ENCODE measurements at places on chromosomes 12 and 14. TPM values are rescaled to one million over a fixed set of nuclear protein-coding genes. Genes with fewer than 3 reads are reported as not detected.
A peak's percentile ranks its signal among the peaks of the same experiment; 100 is the strongest.

DNA sequence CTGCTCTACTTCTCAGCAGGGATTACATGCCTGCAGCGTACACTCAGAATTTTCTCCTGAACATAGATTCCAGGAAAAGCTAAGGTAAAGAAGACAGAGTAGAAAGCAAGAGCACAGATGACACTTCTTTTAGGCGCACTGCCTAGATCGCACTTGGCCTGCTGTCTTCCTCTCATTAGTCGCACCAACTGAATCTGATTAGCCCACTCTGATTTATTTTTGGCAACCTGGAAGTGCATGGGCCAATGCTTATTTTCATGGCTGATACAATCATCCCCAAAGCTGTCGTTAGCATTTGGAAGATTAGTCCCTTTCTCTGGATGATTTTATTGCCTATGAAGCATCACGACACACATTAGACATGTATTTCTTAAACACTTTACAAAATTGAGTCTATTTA is 152.5 kb downstream of the PTPRO start:
- DNase-seq: no peak

DNA sequence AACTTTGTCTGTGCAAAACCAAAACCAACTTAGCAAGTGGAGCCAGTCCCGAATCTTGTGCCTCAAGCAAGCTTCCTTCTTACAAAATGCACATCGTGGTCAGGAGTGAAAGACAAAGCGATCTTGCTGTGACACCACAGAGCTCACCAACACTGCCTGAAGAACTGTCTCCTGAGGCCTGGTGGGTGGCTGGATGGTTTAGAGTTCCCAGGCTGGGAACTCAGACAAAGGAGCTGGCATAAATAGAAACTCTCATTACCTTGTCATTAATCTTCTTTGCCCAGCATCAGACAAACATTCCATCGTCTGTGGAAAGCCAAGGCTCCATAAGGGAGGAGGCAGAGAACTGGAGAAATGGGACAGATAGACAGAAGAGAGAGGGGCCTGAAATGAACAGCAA is 144.8 kb downstream of the KCNA5 start:
- no peak for DNase-seq

- DNase-seq: no peak
Measured at GRCh38 chr14:94868772-94869072, 98.8 kb upstream of the GSC start.

- DNase-seq: no peak
Measured at GRCh38 chr12:89789862-89790261, 81.2 kb upstream of the ATP2B1 start.

- DNase-seq: peak; percentile 94
Measured at GRCh38 chr14:52906141-52906601, 44.7 kb downstream of the FERMT2 start.

DNA sequence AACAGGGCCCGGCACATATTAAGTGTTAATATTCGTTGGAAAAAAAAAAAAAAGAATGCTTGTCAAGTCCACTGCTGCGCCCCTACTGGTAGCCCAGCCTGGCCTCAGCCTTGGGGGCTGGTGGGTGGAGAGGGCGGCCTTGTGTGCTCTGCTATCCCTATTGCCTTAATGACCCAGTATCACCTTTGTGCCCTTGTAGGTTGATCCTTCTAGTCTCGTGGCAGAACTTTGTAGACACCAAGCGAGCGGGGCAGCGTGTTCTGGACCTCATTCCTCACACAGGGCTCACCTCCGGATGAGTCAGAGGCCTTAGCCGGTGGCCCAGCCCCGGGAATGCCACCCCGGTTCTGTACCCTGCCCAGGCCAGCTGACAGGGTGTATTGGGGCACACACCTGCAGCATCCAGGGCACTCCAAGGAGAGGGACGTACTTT is 1.8 kb upstream of the RCOR1 start:
- DNase-seq: peak; percentile 73

DNA sequence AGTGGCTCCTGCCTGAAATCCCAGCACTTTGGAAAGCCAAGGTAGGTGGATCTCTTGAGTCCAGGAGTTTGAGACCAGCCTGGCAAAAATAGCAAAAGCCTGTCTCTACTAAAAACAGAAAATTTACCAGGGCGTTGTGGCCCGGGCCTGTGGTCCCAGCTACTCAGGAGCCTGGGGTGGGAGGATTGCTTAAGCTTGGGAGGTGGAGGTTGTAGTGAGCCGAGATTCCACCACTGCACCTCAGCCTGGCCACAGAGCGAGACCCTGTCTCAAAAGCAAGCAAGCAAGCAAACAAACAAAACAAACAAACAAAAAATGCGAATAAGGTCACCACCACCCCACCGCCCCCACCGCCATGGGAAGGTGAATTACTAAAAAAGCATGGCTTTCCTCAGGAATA is 238.7 kb downstream of the ATXN7L3B start:
- DNase-seq: no peak

DNA sequence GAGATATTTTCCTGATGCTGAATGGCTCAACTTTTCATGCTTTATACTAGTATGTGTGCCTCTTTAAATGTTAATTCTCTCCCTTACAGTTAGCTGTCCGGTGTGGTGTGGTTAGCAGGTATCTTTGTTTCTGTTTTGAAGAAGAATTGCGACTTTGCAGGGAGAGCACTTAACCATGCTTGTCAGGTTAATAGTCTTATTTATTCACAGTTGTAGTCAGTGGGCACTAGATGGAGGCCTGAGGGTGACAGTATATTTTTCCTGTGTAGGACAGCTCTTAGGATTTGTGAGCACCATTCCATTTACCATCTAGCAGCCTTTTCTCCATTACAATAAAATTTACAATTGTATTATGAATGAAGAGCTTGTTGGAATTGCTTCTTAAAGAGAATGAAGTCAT is 34.9 kb downstream of the PDE3A start:
- DNase-seq: no peak

GRCh38 chr12:112214064-112214463 is 88.7 kb downstream of the TRAFD1 start:
- no peak for DNase-seq

The RERGL gene
- not detected for total RNA-seq

The DLST gene
- 61.1 TPM for total RNA-seq

The P2RX2 gene
- not detected for total RNA-seq

All from PC-3 (cell line).